Upper lobe of left lung (tissue), 6 donors: ENCODE measurements at places on chromosomes 5 and 9. TPM values are rescaled to one million over a fixed set of nuclear protein-coding genes. Genes with fewer than 3 reads are reported as not detected.

GRCh38 chr9:94754976-94755475 lies 28.5 kb downstream of the AOPEP start:
- no peak overlapping the region for H3K4me3 ChIP-seq
- H3K4me1 ChIP-seq, result no peaks in the 10 kb centered on the region
- no peaks in the 10 kb centered on the region for H3K27me3 ChIP-seq

ACER2 gene
- total RNA-seq, result 5.2 TPM

- H3K4me1 ChIP-seq, result no peaks in the 10 kb centered on the region
- DNase-seq, result no peak
- no peaks in the 10 kb centered on the region for H3K36me3 ChIP-seq
- no peak overlapping the region for H3K4me3 ChIP-seq
- H3K27ac ChIP-seq, result no peak overlapping the region
- no peaks in the 10 kb centered on the region for H3K27me3 ChIP-seq
These were observed 554.8 kb upstream of the SGCD start for GRCh38 chr5:155772009-155772662.

GRCh38 chr9:104177676-104178075 lies 83.6 kb downstream of the SMC2 start:
- no peak overlapping the region for H3K27ac ChIP-seq
- H3K36me3 ChIP-seq, result no peaks in the 10 kb centered on the region
- no peak for DNase-seq
- no peaks in the 10 kb centered on the region for H3K4me1 ChIP-seq
- H3K27me3 ChIP-seq, result no peaks in the 10 kb centered on the region
- H3K4me3 ChIP-seq, result no peak overlapping the region

DNA sequence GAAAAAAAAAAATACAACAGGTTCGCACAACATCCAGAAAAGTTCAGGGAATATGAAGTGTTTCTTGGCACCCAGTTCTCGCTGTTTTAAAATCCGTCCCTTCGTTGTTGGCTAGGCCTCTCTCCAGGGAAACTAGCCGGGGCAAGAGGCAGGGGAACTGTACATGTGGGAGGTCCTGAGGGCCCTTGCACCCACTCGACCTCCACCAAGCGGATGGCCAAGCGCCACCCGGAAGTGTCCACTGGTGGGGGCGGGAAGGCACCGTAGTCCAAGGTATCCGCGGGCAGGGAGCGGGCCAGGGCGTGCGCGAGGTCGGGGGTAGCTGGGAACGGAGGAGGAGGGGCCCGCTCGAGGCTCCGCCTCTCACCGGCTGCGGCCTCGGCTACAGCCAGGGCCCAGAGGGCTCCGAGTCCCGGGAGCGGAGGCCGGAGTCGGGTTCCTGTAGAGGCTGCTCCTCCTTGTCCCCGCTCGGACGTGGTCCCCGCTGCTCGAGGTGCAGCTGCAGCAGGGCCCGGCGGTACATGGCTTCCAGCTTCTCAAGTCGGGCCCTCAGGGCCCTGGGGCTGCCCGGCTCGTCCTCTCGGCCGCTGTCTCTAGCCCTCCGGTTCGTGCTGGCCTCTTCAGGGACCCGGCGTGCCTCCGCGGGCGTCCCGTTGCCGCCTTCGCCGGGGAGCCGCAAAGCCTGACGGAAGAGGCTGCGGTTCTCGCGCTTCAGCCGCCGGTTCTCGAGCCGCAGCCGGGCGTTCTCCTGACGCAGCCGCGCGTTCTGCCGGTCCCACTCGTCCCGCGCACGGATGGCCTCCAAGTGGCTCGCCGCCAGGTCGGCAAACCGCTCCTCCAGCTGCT lies 720 bp downstream of the TUSC1 start:
- no peaks in the 10 kb centered on the region for H3K36me3 ChIP-seq
- DNase-seq, result peak; percentile 96
- peak overlapping the region; percentile 87 for H3K4me3 ChIP-seq
- H3K27me3 ChIP-seq, result no peaks in the 10 kb centered on the region
- H3K4me1 ChIP-seq, result peaks cover 12% of the 10 kb centered on the region

C1QTNF3 gene
- 3.2 TPM for total RNA-seq
